Glomerular endothelial cell (primary cell): ENCODE measurements at places on chromosomes 11 and 22. TPM values are rescaled to one million over a fixed set of nuclear protein-coding genes. Genes with fewer than 3 reads are reported as not detected.

- DNase-seq, result no peak
Measured at GRCh38 chr22:43477966-43478365, 66.2 kb downstream of the MPPED1 start.

CARD10 gene
- 34.8 and 37.7 TPM in 2 replicates for total RNA-seq

DNA sequence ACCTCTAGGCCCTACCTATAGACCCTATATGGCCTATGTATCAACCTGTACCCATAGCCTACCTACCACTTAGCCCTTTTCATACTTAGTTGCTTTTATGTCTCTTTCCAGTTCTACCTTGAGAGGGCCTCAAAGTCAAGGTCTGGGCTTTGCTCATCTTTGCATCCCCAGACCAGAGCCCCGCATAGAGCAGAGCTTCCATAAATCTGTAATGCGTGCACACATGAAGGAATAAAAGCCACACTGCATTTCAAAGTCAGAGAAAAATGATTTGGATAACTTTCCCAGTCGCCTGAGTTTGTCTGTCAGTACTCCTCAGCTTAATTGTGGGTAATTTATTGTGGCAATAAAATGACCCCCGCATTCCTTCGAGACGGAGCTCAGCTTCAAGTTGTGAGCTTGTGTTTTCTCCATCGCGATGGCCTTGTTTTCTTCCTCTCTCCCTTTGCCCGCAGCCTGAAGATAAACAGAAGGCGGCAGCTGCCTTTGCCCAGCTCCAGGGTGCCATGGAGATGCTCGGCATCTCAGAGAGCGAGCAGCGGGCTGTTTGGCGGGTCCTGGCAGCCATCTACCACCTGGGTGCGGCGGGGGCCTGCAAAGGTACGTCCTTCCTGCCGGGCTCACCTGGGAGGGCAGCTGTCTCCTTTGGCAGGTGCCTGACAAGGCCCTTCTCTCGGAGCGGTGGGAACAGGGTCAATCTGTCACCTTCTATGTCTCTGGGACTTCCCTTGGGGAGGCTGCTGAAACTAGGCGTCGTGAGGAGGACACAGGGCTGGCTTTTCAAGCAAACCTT is 55.7 kb downstream of the MYO18B start:
- DNase-seq, result no peak

BAIAP2L2 gene
- total RNA-seq, result 0.24 and 0.93 TPM in 2 replicates

MOGAT2 gene
- not detected in 2 replicates for total RNA-seq

- DNase-seq, result no peak
Measured at GRCh38 chr22:23356094-23356493, 175.8 kb downstream of the BCR start.

CATSPERZ gene
- total RNA-seq, result not detected in 2 replicates

OR52B6 gene
- total RNA-seq, result not detected in 2 replicates

GRCh38 chr11:293271-293851 is 4.4 kb downstream of the PGGHG start:
- no peak for DNase-seq

- DNase-seq, result no peak
Measured at GRCh38 chr11:108224911-108225786, 2.3 kb downstream of the ATM start.
